ENCODE measurements at places on chromosomes 1 and 21.
A peak's percentile ranks its signal among the peaks of the same experiment; 100 is the strongest.

DNA sequence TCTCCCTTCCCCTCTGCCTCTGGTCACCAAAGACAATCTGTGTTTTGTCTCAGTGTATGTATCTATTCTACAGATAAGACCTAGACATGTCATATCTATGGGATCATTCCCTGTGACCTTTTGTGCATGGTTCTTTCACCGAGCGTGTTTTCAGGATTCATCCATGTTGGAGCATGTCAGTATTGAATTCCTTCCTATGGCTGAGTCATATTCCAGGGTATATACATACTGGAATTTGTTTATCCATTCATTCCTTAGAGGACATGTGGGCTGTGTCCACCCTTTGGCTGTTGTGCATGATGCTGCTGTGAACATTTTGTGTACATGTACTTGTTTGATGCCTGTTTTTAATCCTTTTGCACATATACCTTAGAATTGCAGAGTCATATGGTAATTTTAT, 69.9 kb downstream of the NFASC start:
- DNase-seq: no peak

DNA sequence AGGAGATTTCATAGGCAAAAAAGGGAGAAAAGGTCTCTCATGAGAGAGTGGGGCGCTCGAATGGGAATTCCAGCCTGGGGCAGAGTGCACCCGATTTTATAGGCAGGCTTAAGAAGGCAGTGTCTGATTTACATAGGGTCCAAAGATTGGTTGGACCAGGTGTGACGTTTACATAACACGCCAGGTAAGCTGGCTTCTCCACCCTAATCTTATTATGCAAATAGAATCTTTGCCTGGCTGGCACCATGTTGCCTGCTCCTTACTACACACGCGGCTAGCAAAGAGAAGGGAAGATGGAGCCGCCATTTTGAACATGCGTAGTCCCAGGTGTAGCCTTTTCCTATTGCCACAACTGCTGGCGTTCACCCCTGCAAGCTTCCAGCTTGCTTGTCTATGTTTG, 103.7 kb downstream of the SLC16A1 start:
- no peak for DNase-seq

DNA sequence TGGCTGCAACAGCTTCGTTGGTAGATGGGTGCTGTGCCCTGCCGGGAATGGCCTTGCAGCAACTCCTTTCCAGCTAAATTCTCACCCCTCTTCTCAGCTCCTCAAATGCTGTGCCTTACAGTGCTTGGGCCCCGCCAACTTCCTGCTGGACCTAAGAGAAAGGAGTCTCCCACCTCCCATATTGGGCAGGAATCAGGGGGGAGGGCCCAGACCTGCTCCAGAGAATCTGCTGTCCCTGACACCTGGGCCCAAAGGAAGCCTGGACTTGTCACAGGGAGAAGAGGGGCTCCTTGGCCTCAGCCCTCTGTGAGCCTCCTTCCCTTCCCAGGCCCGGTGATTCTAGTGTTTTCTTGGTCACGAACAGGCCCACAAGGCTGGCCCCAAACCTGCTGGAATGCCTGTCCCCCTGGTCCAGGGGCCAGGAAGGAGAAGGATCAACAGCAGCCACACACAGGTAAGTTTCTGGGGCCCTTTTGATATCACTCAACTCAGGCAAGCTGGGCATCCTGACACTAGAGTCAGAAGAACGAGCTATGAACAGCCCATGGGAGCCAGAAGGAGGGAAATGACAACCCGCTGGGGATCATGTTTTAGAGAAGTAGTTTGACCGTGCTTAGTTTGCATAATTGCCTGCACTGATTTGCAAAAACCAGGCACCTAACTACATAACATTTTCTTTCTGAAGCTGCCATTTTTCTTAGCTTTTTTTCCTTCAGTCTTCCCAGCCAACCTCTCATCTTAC, 86.2 kb downstream of the CD247 start:
- DNase-seq: no peak

DNA sequence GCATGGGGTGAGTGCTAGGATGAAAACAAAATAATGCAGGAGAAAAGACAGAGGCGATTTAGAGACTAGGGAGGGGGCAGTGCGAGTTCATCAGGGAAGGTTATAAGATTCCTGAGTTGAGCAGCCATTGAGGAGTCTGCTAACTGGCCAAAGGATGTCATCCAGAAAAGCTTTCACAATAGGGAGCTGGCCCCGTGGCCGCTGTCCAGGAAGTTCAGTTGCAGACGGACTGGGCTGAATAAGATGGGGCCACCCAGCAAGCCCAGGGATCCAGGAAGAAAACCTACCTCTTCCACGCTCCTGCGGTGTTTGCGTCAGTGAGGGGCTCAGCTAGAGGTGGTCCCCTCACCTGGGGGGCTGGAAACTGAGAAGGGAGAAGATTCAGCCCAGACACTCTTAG, 4.0 kb upstream of the PKP1 start:
- DNase-seq: no peak

GRCh38 chr1:174652569-174653280, 205.0 kb downstream of the GPR52 start:
- no peak for DNase-seq

DNA sequence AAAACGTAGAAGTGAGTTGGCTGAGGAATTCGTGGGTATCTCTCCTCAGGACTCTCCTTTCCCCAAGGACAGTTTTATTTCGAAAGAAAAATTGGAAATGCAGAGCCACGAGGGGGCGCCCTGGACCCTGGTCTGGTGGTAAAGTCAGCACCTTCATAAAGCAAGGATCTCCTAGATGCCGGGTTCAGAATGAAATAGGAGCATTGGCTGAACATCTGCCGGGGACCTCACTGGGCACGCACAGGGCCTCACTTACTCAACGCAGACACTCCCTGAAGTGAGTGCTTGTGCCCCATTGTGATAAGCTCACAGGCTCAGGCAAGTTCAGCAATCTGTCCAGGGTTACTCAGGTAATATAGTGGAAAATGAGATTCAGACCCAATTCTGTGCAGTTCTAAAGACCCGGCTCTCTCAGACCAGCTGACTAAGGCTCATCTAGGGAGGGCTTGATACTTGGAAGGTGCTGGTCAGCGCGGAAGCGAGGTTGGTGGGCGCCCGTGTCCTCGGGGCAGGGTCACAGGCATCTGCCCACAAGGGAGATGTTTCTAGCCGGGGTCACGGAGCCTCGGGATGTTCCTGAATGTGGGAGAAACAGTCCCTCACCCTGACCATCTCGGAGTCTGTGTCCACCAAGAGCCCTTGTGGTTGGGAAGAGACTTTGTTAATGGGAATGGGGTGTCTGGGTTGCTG, 55.7 kb upstream of the ETV3 start:
- DNase-seq: peak; percentile 41

GRCh38 chr1:82593561-82593960, 792.8 kb downstream of the ADGRL2 start:
- no peak for DNase-seq

GRCh38 chr21:46159390-46159789, 4.0 kb upstream of the FTCD start:
- DNase-seq: no peak

GRCh38 chr1:108669679-108670078, 8.8 kb upstream of the HENMT1 start:
- DNase-seq: no peak

- DNase-seq: no peak
Observed at GRCh38 chr21:35843911-35844667, 216.2 kb downstream of the SETD4 start.

- no peak for DNase-seq
Observed at GRCh38 chr1:192555399-192555798, 20.2 kb upstream of the RGS1 start.

DNA sequence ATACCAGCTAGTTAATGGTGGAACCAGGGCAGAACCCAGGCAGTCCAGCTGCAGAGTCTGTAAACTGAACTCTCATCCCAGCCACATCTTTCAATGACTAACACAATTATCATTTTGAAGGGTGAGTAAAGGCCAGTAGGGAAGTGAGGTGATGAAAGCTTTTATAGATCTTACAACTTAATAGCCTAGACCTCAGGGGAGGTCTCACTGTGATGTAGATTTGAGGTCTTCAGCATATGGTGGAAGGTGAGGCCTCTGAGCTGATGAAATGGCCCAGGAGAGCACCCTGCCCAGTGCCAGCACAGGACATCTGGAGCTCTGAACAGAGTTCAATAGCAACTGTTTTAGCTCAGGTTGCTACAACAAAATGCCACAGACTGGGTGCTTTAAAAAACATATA, 44.8 kb upstream of the POU2F1 start:
- no peak for DNase-seq

GRCh38 chr1:207649865-207650580, 5.1 kb downstream of the CR1L start:
- no peak for DNase-seq

DNA sequence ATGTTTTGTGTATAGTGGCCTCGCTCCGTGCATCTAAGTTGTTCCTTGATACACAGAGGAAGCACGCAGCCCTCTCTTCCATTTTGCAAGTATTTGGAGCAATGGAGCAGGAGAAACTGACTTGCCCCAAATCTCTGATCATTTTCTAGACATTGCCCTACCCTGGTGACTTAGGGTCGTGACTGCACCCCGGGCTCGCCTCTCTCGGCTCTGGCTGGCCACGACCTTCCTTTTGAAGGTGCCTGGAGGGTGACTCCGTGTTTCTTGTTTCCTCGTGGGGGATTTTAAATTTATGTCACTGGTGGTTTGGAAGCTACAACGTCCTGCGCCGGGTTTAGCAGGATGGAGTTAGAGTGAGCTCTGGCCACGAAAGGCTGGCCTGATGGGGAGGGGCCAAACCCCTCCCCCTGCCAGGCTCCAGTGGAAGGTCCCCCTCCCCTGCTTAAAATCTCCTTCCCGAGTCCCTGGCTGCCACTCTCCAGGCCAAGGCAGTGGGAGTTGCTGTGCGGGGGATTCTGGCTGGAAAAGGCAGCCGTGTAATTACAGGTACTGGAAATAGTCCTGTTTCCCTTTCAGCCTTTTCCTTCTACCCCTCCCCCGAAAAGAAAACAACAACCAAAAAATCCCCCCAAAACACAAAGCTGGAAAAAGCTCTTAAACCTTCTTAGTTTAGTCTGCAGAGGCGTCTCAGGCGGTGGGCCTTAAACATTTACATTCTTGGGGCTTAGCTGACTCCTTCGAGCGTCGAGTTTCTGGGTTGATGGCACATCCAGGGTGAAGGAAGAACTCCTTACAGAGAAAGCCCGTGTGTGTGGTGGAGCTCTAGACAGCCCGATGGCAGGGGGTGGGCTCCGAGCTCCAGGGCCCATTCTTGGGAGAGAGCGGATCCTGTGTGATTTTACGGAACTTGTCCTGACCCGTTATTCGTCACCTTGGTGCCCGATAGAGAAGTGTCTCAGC, 28.1 kb downstream of the SPSB1 start:
- DNase-seq: no peak

DNA sequence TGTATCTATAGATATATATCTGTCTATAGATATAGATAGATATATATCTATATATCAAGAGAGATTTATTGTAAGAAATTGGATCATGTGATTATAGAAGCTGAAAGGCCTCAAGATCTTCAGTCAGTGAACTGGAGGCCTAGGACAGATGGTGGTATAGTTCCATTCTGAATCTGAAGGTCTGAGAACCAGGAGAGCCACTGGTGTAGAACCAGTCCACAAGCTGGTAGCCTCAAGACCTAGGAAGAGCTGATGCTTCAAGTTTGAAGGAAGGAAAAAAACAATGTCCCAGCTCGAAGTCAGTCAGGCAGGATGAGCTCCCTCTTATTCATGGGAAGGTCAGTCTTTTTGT, 213.2 kb upstream of the JUN start:
- no peak for DNase-seq

GRCh38 chr21:39197448-39198233, 14.4 kb upstream of the PSMG1 start:
- no peak for DNase-seq

GRCh38 chr1:39230261-39231190, 26.0 kb downstream of the MACF1 start:
- DNase-seq: no peak

DNA sequence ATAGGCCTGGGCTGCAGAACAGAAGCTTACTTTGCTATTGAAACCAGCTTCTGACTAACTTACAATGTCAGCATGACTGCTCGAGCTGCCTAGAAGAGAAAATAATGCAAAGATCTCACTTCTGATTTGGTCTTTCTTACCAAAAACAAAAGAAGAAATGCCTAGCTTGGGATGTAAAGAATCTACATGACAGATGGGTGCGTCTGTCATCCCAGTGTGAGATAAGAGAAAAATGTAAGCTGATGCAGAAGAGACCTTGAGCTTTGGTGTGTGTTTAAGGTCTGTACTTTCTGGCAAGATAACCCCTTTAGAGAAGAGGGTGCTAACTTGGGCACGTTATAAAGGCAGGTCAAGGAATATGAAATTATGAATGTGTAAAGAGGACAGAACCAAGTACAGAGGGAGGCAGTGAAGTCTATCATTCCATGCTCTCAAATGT, 3.6 kb downstream of the FAM20B start:
- DNase-seq: no peak

DNA sequence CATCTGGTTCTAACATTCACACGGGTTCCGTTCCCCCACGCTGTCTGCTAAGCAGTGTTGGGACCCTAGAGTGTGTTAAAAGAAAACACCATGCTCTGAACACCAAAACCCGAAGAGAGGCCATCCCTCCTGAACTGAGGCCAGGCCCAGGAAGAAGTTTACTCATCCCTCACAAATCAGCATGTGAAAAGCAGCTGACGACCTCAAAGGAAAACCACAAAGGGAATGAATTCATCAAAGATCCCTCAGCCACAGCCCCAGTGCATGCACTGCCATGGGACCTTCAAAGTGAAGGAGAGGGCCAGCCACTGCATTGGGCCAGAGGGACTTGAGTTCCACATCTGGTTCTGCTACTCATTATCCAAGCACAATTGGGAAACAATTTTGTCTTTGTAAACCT, 7.0 kb upstream of the PSEN2 start:
- DNase-seq: no peak

DNA sequence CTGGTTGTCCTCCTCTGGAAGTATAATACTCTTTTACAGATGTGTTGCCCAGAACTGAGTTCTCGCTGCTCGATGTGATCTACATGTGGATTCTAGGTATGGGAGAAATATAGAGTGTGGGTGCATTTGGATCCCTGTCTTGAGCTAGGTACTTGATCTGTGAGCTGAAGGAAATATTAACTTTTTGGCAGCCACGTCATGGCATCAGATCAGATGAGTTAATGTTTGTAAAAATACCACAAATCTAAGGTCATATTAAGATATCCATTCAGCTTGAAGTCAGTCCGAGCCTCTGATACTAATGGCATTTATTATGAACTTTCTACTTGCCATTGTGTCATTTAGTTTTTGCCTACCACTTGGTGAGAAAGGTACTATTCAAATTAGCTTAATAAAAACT, 24.6 kb downstream of the MAPKAPK2 start:
- DNase-seq: no peak

DNA sequence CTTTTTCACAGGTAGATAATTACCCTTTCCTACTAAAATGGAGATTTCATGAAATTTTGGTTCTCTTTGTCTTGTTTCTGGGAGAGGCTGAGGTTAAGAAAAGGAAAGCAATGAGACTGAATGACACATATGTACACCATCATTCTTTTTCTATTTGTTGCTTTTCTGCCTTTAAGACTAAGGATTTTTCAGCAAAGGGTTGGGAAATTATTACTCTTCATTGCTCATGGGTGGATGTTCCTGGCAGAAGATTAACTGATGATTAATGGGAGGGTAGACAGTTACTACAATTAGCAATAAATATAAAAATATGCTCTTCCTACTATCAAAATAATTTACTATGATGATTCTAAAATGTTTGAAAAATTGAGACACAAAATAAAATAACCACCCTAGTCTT, 316.5 kb upstream of the USP24 start:
- no peak for DNase-seq

- peak; percentile 40 for DNase-seq
Observed at GRCh38 chr1:121519042-121519755, 334.4 kb downstream of the SRGAP2C start.

All from right renal pelvis (tissue), 4 donors.